CD8-positive, alpha-beta T cell (primary cell): ENCODE measurements at places on chromosomes 3 and 15.

- DNase-seq = no peak
Measured at GRCh38 chr3:32551087-32551486, 19.6 kb downstream of the DYNC1LI1 start.

GRCh38 chr3:149990423-149990948, 19.8 kb upstream of the PFN2 start:
- no peak for DNase-seq

DNA sequence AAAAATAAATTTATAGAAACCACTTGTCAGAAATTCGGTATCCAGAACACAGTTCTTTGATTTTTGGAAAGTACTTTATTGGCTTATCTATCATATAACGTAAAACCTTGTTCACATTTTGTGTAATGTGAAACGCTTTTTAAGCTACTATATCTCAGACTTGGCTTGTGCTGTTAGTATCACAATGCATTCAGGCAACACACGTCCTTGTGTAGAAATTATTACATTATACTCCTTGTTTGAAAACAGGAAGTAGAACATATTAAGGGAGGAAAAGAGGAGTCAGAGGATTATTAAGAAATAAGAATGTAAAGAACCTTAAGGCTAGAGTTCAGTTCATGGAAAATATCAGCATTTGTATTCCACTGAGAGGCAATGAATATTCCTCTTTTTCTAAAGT, 1.6 kb downstream of the DNAJC13 start:
- DNase-seq = no peak

DNA sequence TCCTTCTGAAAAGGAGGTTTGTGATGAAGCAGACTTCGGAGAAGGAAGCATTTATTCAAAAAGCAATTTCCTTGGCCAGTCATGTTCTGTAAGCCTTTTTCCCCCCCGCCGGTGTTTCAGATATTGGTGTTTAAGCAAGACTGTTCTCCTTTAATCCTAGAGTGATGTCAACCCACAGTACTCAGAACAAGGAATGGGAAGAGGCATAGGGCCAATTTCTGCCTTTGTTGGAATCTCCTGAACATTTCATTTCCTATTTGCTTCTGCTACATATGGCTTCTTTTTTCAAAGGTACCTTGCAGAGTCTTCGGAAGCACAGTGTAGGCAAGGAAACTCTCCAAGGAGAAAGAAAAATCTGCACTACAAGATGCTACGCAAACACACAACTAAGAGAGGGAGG, 713.1 kb upstream of the CFAP20DC start:
- no peak for DNase-seq

- DNase-seq = no peak
Measured at GRCh38 chr15:28178290-28178689, 79.2 kb upstream of the OCA2 start.

DNA sequence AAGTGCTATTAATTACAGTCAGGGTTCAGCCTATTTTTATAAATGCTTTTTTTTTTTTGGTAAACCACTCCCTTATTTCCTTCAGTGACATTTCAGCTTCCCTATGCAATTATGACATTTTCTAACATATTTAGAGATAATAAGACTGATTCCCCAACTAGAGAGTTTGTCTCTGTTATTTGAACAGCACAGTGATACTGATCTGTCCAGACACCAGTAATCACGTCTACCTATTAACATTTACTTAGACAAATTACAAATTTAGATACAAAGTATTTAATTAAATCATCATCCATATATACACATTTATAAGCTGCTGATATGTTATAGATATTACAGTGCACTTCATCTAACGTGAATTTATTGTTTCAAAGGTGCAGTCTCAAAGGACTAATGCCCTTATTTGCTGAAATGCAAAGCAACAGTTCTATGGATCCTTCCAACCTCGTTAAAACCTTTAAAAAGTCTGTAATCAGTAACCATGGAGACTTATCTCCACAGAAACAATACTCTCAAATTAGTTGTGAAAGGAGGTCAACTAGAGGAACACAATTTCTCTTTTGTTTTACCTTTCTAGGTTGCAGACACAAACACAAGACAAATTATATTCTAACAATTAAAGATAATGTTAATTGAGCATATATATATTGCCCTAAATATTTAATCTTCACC, 1531.1 kb downstream of the SI start:
- DNase-seq = no peak

DNA sequence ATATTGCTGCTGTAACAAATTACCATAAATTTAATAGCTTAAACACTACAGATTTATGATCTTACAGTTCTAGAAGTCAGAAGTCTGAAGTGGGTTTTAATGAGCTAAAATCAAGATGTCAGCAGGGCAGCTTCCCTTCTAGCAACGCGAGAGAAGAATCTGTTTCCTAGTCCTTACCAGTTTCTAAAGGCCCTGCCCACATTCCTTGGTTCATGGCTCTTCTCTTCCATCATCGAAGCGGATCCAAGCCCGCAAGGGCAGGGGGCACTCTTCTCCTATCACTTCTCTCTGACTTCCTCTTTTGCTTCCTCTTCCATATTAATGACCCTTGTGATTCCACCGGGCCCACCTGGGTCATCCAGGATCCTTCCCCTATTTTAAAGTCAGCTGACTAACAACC, 16.1 kb downstream of the MINDY4B start:
- DNase-seq = no peak

DNA sequence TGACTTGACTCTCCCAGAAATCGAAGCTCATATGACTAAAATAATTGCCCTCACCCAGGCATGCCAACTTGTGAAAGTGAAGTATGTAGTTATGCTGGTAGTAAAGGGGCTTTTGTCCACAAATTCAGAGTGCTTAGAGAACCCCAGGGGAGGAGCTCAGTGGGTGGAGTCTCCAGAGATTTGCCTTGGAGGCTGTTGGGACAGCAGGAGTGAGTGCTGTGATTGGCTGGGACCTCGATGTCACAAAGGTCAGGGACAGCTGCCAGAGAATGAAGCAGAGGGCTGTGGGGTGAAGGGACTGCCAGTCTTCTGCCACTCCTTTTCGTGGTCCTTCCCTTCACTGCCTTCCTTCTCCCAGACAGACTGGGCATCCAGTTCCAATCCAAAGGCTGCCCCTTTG, 49.8 kb downstream of the ZNF445 start:
- DNase-seq = no peak

DNA sequence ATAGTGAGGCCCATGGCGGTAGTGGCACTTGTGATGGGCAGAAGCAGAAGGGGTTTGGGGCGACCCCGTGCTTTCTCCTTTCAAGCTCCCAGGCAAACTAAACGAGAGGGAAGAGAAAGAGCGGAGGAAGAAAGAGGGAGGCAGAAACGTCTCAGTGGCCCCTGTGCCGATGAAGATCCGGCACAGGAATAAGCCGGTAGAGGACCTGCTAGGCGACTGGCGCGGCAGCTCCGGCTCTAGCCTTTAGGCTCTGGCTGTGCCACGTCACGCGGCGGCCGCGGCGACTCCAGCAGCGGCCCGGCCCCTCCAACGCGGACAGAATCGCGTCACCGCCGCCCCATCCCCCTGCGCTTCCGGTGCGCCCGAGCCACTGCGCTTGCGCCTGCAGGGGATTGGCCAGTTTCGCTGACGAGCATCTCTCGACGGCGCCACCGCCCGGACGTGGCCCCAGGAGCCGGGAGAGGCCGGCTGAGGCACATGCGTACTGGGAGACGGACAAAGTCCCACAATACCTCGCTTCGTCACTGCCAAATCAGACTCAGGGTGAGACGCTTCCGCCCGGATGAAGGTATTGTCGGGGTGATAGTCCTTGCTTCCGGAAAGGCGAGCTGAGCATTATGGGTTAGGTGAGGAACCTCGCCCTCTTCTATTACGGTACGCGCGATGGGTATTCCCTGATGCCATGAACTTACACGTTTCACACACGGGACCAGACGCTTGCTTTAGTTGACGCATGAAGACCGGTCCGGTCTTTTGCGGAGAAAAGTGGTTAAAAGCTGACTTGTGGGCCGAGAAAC, at the start of gene ARF4:
Gene ARF4, minus strand, starts transcription at position 218 of the 797 bp plus-strand sequence. Its CDS starts 204 bp downstream, at position 14.
- peak; percentile 100 for DNase-seq

DNA sequence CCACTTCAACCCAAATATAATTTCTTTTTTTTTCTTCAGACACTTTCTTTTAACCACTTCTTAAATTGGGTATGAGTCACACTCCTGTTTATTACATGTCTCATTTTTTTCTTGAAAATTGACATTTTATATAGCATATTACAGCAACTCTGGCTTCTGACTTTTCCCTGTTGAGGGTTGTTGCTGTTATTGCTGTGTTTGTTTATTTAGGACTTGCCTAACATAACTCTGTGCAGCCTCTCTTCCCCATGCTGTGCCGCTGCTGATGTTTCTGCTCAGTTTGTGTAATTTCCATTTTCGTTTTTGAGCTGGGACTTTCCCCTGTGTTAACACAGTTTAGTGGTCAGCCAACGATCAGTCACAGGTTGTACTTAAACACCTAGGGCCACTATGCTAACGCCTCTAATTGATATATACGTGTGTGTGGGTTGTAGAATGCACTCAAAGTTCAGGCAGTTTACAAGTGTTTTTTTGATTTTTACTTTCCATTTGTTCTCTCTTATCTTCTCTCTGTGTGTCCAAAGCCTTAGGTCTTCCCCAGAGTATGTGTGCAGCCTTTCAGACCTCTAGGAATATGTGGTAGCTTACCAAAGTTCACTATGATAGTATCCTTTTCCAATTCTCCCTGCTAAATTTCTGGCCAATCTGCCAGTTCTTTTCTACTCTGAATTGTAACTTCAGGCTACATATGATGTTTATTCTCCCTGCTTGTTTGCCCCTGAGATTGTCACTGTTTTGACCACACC, 337.2 kb downstream of the ZBTB20 start:
- DNase-seq = no peak

DNA sequence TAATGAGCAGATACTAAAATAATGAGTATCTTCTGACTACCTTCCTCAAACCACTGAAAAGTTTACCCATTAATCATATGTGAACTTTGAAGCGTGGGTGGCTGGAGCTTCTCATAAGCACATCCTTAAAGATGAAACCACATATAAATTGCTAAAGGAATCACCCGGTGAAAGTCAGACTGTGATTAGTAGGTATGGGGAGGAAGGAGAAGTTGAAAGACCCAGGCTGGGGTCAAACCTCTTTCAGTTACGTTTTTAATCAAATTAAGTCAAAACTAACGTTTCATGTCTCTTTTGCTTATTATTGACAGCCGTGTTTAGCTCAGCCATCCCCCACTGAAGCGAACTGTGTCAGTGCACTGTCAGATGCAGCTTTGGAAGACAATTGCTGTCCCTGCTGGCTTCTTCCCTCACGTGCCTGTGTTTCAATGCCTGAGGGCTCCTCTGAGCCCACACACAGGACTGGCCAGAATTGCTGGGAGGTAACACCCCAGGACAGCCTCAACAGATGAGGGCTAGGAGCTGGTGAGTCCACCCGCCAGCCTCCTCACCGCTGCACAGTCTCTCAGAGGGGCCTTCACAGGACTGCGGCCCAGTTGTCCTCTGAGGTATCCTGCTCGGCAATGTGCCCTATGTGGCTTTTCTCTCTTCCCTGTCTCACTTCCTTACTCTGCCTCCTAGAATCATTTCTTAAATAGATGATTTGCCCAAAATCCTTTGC, 29.3 kb upstream of the SH3BP5 start:
- DNase-seq = no peak

- DNase-seq = no peak
Measured at GRCh38 chr3:153752405-153753027, 368.7 kb upstream of the ARHGEF26 start.

- DNase-seq = no peak
Measured at GRCh38 chr3:133268726-133269134, 131.1 kb upstream of the BFSP2 start.

DNA sequence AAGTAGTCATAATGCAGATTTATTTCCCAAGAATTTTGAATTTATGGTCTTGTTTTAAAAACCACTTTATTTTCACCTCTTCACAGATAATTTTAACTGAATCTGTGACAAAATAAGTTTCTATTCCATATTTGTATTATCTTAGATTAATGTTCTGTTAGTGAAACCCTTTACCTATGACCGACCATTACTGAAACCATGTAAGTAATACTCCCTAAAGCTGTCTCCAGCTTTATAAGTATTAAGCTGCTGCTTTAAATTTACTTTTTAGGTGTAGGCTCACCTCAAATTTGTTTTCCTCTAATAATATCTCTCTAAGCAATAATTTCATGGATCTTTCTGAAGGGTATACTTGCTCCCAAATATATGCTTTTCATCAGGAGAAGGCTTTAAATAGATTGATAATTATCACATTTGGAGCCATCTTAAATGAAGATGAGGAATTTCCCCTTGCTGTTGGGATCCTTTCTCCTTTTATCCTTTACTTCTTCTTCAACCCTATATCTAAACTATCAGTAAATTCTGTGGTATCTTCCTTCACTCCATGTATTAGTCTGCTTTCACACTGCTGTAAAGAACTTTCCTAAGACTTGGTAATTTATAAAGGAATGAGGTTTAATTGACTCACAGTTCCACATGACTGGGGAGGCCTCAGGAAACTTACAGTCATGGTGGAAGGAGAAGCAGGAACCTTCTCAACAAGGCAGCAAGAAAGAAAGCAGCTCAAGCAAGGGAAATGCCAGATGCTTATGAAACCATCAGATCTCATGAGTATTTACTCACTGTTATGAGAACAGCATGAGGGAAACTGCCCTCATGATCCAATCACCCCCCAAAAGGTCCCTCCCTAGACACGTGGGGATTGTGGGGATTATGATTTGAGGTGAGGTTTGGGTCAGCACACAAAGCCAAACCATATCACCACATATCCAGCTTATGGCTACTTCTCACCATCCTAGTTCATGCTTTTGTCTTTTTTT, 92.3 kb upstream of the P2RY1 start:
- DNase-seq = no peak

- DNase-seq = no peak
Measured at GRCh38 chr3:2375376-2375775, 276.7 kb downstream of the CNTN4 start.

DNA sequence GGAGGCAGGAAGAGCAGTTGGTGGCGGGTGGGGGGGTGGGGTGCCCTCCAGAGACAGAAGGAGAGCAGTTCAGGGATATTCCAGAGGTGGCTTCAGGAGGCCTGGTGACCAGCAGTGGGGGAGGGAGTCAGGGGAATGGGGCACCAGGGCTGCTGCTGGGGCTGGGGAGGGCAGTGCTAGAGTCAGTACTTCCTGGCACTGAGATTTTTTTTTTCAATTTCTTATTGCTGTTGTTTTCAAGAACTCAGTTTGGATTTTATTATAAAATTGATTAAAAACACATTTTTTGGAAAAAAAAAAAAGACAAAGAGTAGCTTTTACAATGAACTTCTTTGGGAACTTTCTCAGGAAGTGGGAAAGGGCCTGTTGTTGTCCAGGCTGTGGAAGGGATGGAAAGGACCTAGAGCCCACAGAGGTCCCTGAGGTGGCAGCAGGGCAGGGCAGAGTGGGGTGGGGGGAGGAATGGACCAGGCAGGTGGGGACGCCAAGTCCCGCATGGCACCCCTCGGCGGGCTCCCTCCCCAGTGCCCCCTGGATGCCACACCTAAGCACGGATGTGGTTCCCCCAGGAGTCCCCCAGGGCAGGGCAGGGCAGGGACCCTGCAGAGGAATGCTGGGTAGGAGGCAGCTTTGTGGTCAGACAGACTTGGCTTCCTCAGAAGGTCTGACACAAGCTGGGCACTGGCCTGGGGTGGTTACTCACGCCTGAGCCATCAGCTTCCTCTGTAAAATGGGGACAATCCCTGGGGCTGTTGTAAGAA, 8.5 kb upstream of the ANPEP start:
- no peak for DNase-seq
